ENCODE measurements at places on chromosomes 3 and 15.

DNA sequence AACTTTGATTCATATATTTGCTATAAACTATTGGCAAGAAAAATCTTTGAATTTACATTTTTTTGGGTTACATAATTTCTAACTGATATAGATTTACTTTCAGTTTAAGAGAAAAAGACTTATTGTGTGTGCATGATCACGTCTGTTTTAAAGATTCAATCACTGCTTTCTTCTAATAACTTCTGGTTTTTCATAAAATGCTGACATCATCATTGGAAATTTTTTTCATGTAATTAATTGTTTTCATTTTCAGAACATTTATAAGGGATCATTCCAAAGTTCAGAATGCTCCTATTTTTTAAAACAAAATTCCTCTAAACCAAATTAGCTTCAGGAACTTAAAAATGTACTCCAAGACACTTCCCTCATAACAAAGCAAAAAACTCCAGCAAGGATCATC is 500.7 kb upstream of the GBE1 start:
- DNase-seq, result no peak

DNA sequence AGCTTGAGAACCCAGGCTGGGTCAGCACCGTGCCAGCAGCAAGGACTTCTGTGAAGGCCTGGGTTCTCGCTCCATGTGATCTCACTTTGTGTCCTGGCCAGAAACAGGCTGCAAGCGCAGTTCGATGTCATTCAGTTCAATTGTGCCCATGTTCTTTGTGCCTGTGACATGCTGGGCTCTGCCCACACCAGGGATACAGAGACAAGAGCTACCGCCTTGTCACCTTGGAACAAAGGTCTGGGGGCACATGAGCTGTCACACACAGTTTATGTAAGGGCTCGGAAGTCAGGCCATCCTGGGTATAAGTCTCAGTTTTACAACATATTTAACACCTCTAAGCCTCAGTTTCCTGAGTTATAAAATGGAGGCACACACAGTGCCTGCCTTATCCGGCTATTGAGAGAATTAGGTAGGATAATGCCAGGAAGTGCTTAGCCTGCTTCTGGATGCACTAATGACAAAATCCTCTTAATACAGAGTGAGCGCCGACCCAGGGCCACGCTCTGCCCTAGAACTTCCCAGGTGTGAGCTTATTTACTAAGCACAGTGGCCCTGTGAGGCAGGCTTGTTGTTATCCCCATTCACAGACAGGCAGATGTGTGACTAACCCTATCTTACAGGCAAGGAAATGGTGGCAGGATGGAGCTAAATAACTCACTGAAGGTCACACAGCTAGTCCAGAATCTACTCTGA is 50.4 kb upstream of the LIMD1 start:
- DNase-seq, result no peak

- DNase-seq, result no peak
Measured at GRCh38 chr3:74599564-74599963, 14.9 kb downstream of the CNTN3 start.

DNA sequence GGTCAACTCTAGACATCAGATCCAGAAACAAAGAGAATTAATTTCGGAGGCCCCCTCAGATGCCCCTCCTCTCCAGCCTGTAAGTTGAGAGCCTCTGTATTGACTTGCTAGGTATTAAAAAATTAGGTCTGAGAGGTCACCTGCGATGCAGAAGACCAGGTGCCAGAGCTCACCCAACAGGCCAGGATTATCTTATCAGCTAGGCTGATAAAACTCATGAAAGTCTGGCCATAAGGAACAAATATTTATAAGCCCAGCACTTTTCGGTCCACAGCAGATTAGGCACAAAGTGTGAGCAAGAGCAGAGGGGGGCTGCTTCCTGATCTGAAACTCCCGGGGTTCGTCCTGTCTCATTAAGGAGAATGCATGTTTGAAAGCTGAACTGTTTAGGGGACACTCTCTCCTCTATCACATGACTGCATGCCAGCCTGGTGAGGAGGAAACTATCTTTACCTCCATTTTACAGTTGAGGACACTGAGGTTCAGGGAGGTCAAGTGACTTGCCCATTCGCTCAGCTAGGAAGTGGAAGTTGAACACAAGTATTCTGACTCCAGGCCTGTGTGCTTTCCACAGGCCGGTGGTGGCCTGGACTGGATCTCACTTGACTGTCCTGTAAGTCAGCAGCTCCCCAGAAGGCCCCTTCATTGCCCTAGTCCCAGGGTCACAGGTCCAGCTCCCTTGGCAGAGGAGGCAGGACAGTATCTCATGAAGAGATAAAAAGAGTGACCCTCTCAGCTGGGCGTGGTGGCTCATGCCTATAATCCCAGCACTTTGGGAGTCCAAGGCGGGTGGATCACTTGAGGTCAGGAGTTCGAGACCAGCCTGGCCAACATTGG is 39.6 kb upstream of the MAGEF1 start:
- DNase-seq, result no peak

GRCh38 chr3:153617463-153617862 is 455.4 kb downstream of the RAP2B start:
- no peak for DNase-seq

DNA sequence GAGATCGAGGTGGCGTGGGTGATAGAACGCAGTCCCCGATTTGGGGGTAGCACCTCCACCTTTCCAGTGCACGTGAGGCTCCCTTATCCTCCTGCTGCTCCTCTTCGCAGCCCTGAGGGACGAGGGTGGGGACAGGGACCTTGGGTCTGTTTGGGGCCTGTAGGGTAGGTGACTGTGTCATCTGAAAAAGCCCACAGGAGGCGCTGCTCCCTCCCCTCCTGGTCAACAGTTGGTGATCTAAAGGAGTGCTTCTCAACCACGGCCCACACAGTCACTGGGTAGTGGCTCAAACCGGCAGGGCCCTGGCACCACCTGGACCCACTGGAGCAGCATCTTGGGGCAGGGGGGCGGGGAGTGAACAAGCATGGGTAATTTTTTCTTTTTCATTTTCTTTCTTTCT is 7.1 kb downstream of the LRRK1 start:
- DNase-seq, result peak; percentile 49

DNA sequence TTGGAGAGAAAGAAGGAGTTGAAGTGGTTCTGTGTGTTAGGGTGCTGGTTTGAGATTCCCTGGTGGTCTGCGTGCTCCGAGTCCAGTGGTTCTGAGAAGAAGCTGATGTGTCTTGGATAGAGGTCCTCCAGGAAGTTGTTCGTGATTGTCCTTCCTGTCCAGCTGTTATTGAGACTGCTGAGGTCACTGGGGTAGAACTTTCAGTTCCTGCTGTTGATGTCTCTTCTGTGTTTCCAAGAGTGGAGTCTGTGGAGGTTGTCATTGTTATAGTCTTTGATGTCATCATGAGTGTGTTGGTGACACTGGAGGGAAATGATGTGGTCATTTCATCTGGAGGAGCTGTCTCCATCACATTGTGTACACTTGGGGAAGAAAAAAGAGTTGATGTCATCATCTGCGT is 20.8 kb downstream of the MUC4 start:
- DNase-seq, result no peak

GRCh38 chr15:42059661-42060476 is 34.5 kb downstream of the PLA2G4D start:
- peak; percentile 65 for DNase-seq

DNA sequence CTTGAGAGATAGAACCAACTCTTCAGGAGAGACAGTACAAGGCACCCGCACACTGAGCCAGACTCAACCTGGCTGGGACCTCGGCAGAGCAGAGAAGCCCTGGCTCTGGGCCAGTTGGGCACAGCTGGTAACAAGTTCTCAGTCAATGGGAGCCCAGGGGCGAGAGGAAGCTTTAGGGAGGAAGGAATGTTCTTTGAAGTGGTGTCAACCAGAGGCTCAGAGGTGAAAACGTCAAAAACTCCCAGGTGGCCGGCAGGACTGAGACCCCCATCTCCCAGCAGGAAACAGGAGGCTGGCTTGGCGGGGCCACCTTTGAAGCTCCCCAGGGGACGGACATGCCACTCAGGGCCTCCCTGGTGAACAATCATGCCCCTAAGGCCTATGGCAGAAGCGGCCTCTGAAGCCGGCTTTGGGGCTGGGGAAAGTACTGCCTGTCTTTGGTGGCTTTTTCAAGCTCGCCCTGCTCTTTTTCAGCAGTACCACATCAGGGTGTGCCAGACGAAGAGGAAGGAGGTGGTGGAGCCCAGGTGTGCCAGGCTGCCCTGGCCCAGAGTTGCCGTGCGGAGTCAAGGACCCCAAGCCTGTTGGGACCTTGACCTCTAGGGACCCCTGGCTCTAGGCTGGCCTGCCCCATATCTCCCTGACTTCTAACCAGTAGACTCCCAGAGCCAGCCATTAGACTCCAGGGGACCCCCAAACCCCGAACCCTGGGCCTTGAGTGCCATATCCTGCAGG is 16.7 kb upstream of the TBC1D21 start:
- DNase-seq, result no peak

- DNase-seq, result peak; percentile 56
Measured at GRCh38 chr3:151265866-151266265, 12.5 kb downstream of the P2RY14 start.

GRCh38 chr3:103614719-103615118 is 1179.9 kb downstream of the ZPLD1 start:
- DNase-seq, result no peak

DNA sequence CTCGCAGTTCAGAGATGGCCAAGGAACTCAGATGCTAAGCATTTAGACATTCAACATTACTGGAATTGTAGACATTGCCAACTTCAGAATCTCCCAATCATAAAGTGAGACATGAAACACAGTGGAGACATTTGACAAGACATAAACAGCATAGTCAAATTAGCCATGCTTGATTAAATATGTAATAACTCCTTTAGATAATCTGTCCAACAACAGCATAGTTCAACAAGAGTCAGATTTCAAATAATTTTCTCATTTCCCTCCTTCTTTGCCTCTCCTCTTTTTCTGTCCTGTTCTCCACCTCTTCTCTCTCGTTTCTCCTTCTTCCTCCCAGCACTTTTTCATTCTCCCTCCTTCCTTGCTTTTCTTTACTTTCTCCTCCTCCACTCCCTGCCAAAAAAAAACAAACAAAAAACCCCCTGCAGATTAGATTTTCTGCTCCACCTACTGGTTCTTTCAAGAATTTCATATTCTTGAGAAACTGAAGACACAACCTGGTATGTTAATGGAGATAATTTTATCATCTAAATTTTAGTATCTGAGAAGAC is 20.2 kb downstream of the CPOX start:
- no peak for DNase-seq

DNA sequence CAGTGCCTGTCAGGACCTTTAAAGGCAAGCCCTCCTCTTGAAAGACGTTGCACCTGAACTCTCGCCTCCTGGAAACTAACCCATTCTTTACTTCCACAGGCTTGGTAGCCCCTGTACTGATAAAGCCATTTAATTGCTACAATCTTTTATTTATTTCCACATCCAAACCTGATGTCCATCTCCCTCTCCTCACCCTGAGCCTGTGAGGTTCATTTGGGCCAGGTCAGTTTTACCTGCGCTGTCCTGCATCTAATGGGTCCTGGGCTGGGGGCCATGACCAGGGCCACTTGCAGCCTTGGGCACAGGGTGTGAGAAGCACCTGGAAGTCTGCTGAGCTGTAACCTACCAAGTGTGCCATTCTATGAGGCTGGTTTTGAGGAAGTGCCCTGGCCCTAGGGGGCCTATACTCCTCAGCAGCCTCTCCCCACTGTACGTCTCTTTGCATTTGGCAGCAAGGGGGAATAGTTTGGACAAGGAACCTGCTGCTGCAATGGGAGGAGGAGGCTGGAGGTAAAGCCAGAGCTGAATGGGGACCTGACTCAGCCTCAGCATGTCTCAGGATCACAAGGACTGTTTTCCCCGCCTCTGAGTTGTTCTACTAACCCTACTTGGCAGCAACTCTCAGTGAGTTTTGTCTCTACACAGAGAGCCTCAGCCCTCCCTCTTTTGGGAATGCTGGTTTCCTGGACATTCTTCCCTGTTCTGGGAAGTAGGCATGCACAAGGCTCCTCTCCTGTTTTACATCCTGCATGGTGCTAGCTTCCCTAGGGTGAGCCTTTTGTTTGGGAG is 53.8 kb downstream of the WDR76 start:
- peak; percentile 15 for DNase-seq

DNA sequence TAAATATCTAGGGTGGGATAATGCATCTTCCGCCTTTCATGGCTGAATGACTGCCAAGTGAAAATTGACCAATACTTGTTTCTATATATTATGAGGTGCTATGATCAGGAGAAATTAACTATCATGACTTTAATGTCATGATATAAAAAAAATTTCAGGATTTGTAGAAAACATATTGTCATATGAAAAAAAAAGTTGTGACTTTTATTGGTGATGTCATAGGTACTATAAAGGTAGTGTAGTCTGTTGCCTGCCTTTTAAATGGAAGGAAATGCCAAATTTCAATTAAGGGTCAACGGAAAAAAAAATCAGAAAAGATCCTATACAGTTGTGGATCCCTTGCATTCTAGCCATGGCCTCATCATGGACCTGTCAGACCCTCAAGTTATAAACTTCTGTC is 15.5 kb downstream of the LRRC3B start:
- no peak for DNase-seq

GRCh38 chr3:61601831-61602230 is 40.5 kb downstream of the PTPRG start:
- no peak for DNase-seq

- DNase-seq, result no peak
Measured at GRCh38 chr3:124599147-124599765, 131.0 kb upstream of the UMPS start.

DNA sequence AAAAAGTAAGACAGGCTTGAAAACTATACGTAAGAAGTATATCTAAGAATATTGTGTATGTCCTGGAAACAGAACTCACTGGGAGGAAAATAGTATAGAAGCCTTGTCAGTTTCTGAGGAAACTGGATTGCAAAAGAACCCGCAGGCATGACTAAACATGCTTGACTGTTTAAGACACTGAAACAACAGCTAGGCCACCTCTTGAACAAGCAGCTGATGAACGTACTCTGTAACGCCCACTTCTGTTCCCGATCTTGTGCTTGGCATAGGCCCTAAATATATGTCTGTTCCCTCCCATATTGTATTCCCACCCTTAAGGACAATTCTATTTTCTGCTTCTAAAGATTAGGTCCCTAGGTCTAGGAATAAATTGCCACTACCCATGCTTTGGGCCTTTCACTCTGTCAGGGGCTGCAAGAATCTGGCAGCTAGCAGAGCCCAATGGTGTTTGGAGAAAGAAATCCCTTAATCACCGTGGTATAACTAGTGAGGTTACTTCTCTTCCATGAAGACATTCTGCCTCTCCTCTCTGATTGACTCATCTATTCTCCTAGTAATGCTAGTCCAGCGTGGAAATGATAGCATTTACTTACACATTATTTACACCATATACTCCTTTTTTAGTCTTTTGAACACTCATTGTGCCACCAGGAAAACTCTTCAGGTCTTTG is 46.2 kb downstream of the CD200 start:
- peak; percentile 92 for DNase-seq

DNA sequence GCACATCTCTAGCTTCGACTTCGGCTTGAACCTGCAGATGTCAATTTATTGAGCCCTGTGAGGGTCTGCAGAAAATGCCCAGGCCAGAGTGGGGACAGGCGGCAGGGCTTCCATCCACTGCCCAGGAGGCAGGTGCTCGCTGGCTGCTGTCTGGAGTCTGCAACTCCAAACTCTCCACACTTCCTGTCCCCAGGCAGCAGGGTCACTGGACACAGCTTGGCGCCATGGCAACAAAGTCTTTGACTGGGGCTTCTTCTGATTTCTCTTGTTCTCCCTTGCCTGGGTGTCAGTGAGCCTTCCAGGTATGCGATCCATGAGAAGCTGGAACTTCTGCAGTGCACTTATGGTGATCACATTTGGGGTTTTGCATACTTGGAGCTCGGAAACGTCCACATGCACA is 33.5 kb downstream of the SV2B start:
- no peak for DNase-seq

- no peak for DNase-seq
Measured at GRCh38 chr3:160538895-160539294, 26.5 kb downstream of the KPNA4 start.
